ENCODE measurements at places on chromosomes 16 and 17. TPM values are rescaled to one million over a fixed set of nuclear protein-coding genes. Genes with fewer than 3 reads are reported as not detected.

GRCh38 chr17:13353590-13353989 is 248.1 kb downstream of the HS3ST3A1 start:
- DNase-seq, result peak; percentile 24

- DNase-seq, result no peak
Measured at GRCh38 chr16:55439101-55439690, 39.8 kb upstream of the MMP2 start.

GRCh38 chr17:17724307-17725010 is 43.2 kb downstream of the RAI1 start:
- DNase-seq, result peak; percentile 64

FZD2 gene
- 2.9 TPM for polyA plus RNA-seq

DNA sequence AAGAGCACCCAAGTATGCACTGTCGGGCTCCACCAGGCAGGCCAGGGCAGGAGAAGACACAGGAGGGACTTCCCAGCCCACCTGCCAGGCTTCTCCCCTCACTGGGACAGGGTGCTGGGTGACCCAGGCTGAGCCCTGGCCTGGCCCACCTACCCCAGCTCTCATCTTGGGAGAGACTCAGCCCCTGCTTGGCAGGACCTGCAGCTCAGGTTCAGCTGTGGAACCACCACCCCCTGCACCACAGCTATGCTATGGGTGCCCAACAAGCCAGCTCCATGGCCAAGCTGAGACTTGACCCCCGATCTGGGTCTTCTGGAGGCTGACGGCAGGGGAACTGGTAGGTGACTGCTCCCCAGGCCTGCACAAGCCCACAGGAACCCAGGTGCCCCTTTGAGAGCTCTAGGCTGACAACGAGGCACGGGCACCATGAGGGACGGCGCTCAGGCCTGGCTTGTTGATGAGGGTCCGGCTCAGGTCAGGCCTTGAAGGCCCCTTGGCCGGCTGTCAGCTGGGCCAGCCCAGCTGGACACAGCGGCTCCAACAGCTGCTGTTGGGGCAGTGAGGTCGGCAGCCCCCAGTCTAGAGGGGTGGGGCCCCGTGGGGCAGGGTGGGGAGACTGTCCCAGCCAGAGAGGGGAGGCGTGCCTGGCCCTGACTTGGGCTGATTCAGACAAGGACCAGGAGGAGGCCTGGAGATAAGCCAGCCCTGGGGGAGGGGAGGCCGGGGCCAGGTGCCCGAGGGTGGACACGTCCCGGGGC is 4.6 kb downstream of the RPUSD1 start:
- no peak for DNase-seq

DOC2A gene
- polyA plus RNA-seq, result 2.7 TPM

- no peak for DNase-seq
Measured at GRCh38 chr17:8066841-8067775, 20.4 kb downstream of the ALOX12B start.

All from heart right ventricle (tissue), 16 donors.